ENCODE measurements at places on chromosomes 3 and 15.

DNA sequence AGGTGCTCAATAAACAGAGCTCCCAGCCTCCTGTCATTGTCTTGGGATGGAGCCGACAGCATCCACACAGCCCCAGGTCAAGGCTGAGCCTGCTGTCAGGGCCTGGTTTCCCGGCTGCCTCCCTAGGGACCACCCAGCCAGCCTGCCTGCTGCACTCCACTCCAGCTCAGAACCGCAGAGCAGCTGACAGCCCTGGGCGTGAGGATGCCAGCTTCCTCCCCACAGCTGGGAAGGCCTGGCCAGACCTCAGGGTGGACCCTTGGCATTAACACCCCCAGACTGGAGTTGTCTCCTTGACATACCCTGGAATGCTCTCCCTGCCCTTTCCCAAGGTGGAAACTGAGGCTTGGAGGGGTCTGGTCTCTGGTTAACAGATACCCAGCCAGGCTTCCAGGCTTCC lies 112.0 kb downstream of the WNT7A start:
- H3K4me3 ChIP-seq, result no peak overlapping the region
- H3K27ac ChIP-seq, result peak overlapping the region; percentile 43
- no peaks in the 10 kb centered on the region for H3K36me3 ChIP-seq
- DNase-seq, result no peak
- H3K4me1 ChIP-seq, result peaks cover 50% of the 10 kb centered on the region

DNA sequence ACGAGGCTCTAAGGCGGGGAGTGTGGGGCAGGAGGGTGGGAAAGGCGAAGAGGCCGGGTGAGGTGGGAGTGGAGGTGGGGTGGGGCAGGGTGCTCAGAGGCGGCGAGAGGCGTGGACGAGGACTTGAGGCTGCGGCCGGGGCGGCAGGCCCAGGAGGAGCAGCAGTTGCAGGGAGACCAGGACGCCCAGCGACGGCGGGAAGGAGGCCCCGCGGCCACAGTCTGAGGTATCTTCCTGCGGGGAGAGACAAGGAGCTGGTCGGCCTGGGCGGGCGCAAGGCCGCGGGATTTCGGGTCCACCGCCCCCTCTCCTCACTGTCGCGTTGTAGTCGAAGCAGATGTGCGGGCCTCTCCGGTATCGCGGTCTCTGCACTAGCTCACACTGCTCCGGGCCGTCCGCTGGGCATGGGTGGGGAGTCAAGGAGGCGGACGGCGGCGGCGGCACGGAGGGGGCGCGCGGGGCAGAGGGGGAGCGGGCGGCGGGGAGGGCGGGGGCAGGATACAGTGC lies 5.3 kb upstream of the TMEM115 start:
- no peaks in the 10 kb centered on the region for H3K36me3 ChIP-seq
- peaks cover 20% of the 10 kb centered on the region for H3K4me1 ChIP-seq

DNA sequence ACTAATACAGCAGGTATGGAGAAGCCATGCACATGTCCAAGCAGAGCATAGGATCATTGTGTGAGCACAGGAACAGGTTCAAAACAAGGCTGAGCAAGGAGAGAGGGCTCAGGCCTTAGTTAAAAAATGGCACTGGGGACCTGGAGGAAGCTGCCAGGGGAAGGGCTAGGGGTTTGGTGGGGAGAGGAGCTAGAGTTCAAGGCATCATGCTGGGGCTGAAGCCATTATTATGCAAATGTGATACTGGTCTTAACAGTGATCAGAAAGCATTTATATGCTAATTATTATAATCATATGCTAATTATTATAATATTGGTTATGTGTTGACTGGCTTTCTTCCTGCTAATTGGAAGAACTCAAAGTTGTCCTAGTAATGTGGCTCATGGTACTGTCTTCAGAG lies 546.0 kb upstream of the CFAP20DC start:
- DNase-seq, result no peak
- H3K4me1 ChIP-seq, result no peaks in the 10 kb centered on the region
- no peaks in the 10 kb centered on the region for H3K36me3 ChIP-seq
- H3K4me3 ChIP-seq, result no peak overlapping the region
- no peak overlapping the region for H3K27ac ChIP-seq

- no peaks in the 10 kb centered on the region for H3K36me3 ChIP-seq
- DNase-seq, result no peak
- H3K27ac ChIP-seq, result no peak overlapping the region
- H3K27me3 ChIP-seq, result no peaks in the 10 kb centered on the region
Observed at GRCh38 chr15:97168704-97169475, 791.6 kb upstream of the ARRDC4 start.

GRCh38 chr3:54349691-54350090 lies 227.3 kb downstream of the CACNA2D3 start:
- no peaks in the 10 kb centered on the region for H3K27me3 ChIP-seq
- DNase-seq, result no peak
- peak overlapping the region; percentile 88 for H3K27ac ChIP-seq
- peaks cover 72% of the 10 kb centered on the region for H3K4me1 ChIP-seq
- no peaks in the 10 kb centered on the region for H3K36me3 ChIP-seq

- peaks cover 12% of the 10 kb centered on the region for H3K4me1 ChIP-seq
- H3K4me3 ChIP-seq, result no peak overlapping the region
- no peak overlapping the region for H3K27ac ChIP-seq
- no peaks in the 10 kb centered on the region for H3K27me3 ChIP-seq
- H3K36me3 ChIP-seq, result no peaks in the 10 kb centered on the region
Observed at GRCh38 chr15:74369084-74369745, 1.8 kb upstream of the CYP11A1 start.

DNA sequence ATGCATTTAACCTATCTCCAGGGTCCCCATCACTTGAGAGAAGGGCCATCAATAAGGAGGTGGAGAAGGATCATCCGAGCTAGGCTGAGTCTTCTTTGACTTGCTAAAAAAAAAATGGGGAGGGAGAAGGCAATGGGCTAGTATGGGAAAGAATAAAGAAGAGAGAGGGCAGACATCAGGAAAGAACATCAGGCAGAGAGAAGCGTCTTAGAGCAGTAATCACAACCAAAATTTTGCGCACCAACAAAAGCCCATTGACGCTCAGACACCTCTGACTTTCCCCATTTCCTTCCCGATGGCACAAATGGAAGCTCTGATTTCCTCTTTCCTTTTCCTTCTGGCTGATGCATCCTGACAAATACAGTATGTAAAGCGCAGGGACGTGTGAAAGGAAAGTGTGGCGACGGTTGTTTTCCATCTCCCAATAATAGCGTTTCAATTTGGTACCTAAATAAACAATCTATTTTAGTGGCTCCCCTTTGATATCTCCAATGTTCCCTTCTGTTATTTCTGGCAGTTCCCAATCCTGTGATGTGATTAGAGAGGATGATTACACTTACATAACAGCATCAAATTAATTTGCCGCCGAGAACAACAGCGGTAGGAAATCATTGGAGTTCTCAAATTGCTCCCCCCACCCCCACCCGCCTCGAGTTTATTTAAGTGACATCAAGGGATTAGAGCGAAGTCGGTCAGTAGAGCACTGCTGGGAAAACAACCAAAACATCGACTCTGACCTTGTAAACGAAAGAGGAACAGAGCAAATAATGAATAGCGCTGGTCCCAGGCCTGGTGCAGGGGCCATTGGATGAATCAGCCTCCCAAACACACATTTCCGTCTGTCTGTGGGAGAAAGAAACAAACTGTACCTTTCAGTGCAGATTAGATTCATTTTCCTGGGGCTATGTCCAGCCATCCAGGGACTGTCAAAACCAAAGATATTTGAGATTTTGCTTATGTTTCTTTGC lies 273.3 kb upstream of the ICE2 start:
- no peak overlapping the region for H3K27ac ChIP-seq
- H3K27me3 ChIP-seq, result peaks cover 22% of the 10 kb centered on the region
- no peaks in the 10 kb centered on the region for H3K36me3 ChIP-seq
- H3K4me3 ChIP-seq, result no peak overlapping the region
- peaks cover 2% of the 10 kb centered on the region for H3K4me1 ChIP-seq

DNA sequence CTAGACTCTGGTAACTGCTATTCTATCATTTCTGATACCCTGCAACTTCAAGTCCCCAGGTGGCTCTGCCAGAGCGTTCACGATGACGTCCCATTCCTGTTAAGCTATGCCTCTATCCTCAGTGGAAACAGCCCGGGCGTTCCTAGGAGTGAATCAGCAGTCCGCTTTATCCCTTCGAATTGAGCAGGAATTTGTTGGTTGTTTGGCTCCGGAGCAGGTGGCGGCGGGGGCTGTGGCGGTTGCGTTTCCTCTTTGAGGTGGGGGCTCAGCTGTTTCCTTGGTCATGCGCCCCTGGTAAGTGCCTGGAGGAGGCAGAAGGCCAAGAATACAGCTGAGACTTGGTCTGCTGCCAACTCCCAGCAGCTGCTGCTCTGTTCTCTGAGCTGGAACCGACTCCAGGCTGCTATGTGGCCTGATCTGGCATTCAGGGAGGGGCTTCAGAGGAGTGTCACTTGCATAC lies 25.2 kb downstream of the ARPP21 start:
- H3K4me1 ChIP-seq, result peaks cover 25% of the 10 kb centered on the region
- H3K4me3 ChIP-seq, result no peak overlapping the region
- peak; percentile 30 for DNase-seq
- no peaks in the 10 kb centered on the region for H3K36me3 ChIP-seq
- no peak overlapping the region for H3K27ac ChIP-seq
- peaks cover 15% of the 10 kb centered on the region for H3K27me3 ChIP-seq

- no peak for DNase-seq
- peaks cover 13% of the 10 kb centered on the region for H3K4me1 ChIP-seq
- peaks cover under 1% of the 10 kb centered on the region for H3K27me3 ChIP-seq
- H3K4me3 ChIP-seq, result no peak overlapping the region
- H3K36me3 ChIP-seq, result no peaks in the 10 kb centered on the region
Observed at GRCh38 chr15:51760805-51761204, 9.4 kb downstream of the TMOD2 start.

GRCh38 chr3:89002191-89002590 lies 105.2 kb upstream of the EPHA3 start:
- no peak overlapping the region for H3K27ac ChIP-seq
- H3K4me1 ChIP-seq, result peaks cover 11% of the 10 kb centered on the region
- no peak for DNase-seq
- H3K27me3 ChIP-seq, result no peaks in the 10 kb centered on the region

DNA sequence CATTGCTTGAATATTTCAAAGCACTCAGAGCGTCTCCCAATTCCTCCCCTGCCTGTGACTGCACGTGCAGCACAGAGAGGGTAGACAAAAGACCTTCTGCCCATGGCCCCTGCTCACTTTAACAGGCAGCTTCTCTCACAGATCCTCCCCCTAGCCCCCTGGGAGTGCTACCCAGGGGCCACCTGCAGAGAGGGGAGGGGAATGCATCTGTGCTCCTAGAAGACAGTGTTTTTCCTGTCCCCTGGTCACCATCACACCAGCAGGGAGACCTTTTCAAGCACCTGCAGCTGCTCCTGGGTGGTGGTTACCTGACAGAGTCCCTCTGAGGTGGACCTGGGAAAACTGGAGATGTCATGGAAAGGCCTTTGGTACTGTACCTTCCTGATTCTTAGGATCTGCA lies 56.7 kb upstream of the PRR23C start:
- no peak overlapping the region for H3K27ac ChIP-seq
- DNase-seq, result no peak
- no peak overlapping the region for H3K4me3 ChIP-seq
- H3K4me1 ChIP-seq, result no peaks in the 10 kb centered on the region
- H3K36me3 ChIP-seq, result no peaks in the 10 kb centered on the region
- H3K27me3 ChIP-seq, result peaks cover 55% of the 10 kb centered on the region

DNA sequence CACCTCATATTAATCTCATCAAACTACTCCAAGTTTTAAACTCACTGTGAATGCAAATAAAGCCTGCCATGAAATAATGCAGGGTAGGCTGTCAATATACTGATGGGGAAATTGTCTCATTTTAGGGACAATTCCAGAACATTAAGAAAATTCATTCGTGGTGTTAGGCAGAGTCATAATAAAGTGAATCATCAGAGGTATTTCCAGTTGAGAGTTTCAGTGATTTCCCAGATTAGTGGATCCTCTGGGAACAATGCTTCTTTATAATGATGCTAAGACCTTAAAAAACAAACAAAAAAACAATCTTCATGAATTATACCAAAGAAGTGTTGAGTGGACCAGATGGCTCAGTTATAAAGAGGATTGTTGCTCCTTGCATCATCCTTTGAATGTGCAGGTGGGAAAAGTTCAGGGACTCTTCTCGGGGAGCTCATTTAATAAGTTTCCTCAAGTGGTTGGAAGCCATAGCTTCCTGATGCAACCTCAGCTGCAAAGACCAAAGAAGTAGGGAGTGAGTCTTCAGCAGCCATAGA lies 360.9 kb upstream of the TRIM42 start:
- no peak overlapping the region for H3K27ac ChIP-seq
- H3K36me3 ChIP-seq, result no peaks in the 10 kb centered on the region
- DNase-seq, result no peak
- H3K4me1 ChIP-seq, result no peaks in the 10 kb centered on the region
- peaks cover 36% of the 10 kb centered on the region for H3K27me3 ChIP-seq

DNA sequence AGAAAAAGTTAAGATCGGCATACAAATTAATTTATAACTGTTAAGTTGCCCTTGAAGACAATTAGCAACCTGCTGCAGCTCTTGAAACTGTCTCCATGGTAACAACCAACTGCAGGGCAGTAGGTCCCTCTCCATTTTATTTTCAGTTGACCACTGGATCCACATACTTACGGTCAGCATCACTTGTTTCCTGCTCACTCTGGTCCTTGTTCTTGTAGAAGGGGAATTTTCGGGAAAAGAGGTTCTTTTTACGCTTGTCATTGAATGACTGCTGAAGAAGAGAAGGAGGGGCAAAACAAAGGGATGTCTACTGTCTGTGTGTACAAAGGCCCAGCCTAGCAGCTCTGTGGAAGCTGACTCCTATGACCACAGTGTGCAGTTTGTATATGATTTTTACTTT lies 46.8 kb upstream of the MELTF start:
- peaks cover 25% of the 10 kb centered on the region for H3K36me3 ChIP-seq
- no peak for DNase-seq
- H3K27ac ChIP-seq, result no peak overlapping the region
- no peaks in the 10 kb centered on the region for H3K4me1 ChIP-seq

DNA sequence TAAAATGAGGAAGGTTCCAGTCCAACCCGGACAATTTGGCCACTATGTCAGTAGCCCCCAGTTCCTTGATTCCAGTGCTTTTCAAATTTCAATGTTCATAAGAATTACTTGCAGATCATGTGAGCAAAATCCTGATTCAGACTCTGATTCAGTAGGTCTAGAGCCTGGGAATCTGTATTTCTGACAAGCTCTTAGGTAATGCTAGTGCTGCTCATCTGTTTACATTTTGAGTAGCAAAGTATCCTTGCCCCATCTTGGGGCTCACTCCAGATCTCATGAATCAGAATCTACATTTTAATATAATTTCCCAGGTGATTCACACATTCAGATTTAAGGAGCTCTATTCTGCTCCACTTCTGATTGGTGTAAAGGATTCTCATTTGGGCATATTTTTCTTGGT lies 142.0 kb downstream of the NAALADL2 start:
- H3K36me3 ChIP-seq, result no peaks in the 10 kb centered on the region
- no peak overlapping the region for H3K27ac ChIP-seq
- no peak for DNase-seq
- H3K4me1 ChIP-seq, result peaks cover 2% of the 10 kb centered on the region
- H3K27me3 ChIP-seq, result no peaks in the 10 kb centered on the region

GRCh38 chr3:78186404-78186803 lies 1146.5 kb downstream of the ROBO2 start:
- H3K27me3 ChIP-seq, result no peaks in the 10 kb centered on the region
- no peak overlapping the region for H3K27ac ChIP-seq
- no peak overlapping the region for H3K4me3 ChIP-seq
- no peak for DNase-seq

All from mesothelial cell of epicardium (in vitro differentiated cells).